ENCODE measurements at places on chromosomes 7 and 10. TPM values are rescaled to one million over a fixed set of nuclear protein-coding genes. Genes with fewer than 3 reads are reported as not detected.

TET1 gene
- total RNA-seq, result 3.1 TPM

SYT15B gene
- total RNA-seq, result 0.23 TPM

LBX1 gene
- total RNA-seq, result not detected

TIAL1 gene
- total RNA-seq, result 126 TPM

CDK14 gene
- 70.3 TPM for total RNA-seq

TRPV6 gene
- total RNA-seq, result 47.3 TPM

SPACDR gene
- total RNA-seq, result 1.2 TPM

CALML5 gene
- not detected for total RNA-seq

SFRP5 gene
- total RNA-seq, result 584 TPM

TMEM229A gene
- total RNA-seq, result 0.66 TPM

PDZD7 gene
- 5.3 TPM for total RNA-seq

MINPP1 gene
- total RNA-seq, result 24.0 TPM

JCAD gene
- total RNA-seq, result 25.8 TPM

CYP2C19 gene
- 188 TPM for total RNA-seq

SPAM1 gene
- not detected for total RNA-seq

NEUROD6 gene
- not detected for total RNA-seq

SLC26A3 gene
- total RNA-seq, result 856 TPM

LIPF gene
- not detected for total RNA-seq

HOGA1 gene
- total RNA-seq, result 13.3 TPM

CACNA2D1 gene
- 17.2 TPM for total RNA-seq

DNA2 gene
- 4.6 TPM for total RNA-seq

OR13A1 gene
- not detected for total RNA-seq

ARHGAP22 gene
- 8.8 TPM for total RNA-seq

LIPK gene
- total RNA-seq, result not detected

ZNF365 gene
- total RNA-seq, result 0.40 TPM

INMT gene
- 18.8 TPM for total RNA-seq

MYOF gene
- 99.3 TPM for total RNA-seq

SPDYE6 gene
- total RNA-seq, result not detected

SYT15 gene
- 1.4 TPM for total RNA-seq

FAM25A gene
- total RNA-seq, result not detected

PON1 gene
- 8.9 TPM for total RNA-seq

LRRC18 gene
- 0.20 TPM for total RNA-seq

HTRA1 gene
- 141 TPM for total RNA-seq

SKIDA1 gene
- total RNA-seq, result 1.2 TPM

DMBT1 gene
- total RNA-seq, result 5.4 TPM

EN2 gene
- not detected for total RNA-seq

HMX3 gene
- 1.6 TPM for total RNA-seq

ANKRD61 gene
- total RNA-seq, result not detected

FAM20C gene
- 99.2 TPM for total RNA-seq

TMEM273 gene
- 35.8 TPM for total RNA-seq

WDFY4 gene
- 8.7 TPM for total RNA-seq

RAB19 gene
- 8.8 TPM for total RNA-seq

UNCX gene
- not detected for total RNA-seq

POLL gene
- total RNA-seq, result 45.7 TPM

UNC5B gene
- 115 TPM for total RNA-seq

MACC1 gene
- 13.4 TPM for total RNA-seq
